ENCODE measurements at places on chromosomes 11 and 22. TPM values are rescaled to one million over a fixed set of nuclear protein-coding genes. Genes with fewer than 3 reads are reported as not detected.

GRCh38 chr11:31657091-31657490 is 147.5 kb downstream of the ELP4 start:
- DNase-seq: peak; percentile 27

GRCh38 chr22:19108807-19109197 is 13.4 kb downstream of the DGCR2 start:
- peak; percentile 19 for DNase-seq

GRCh38 chr22:41106122-41106968 is 14.0 kb downstream of the EP300 start:
- peak; percentile 16 for DNase-seq

- DNase-seq: no peak
These were observed 802 bp downstream of the KBTBD3 start for GRCh38 chr11:106076171-106076918.

DNA sequence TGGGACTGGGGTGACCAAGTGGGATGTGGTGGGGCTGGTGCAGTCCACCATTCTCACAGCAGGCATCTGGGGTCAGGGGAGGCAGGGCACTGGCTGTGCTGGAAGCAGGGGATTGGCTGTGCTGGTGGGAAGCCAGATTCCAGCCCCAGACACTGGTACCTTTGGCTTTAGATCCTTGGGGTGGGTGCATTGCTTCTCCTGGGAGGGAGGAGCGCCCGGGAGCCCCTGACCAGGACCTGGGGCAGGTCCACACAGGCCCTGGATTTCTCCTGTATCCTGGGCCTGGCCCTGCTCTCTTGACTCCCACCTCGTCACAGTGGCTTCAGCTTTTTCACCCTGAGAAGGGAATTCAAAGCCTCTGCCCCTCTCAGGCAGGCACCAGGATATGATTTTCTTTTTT is 38.5 kb downstream of the ST3GAL4 start:
- DNase-seq: no peak

DNA sequence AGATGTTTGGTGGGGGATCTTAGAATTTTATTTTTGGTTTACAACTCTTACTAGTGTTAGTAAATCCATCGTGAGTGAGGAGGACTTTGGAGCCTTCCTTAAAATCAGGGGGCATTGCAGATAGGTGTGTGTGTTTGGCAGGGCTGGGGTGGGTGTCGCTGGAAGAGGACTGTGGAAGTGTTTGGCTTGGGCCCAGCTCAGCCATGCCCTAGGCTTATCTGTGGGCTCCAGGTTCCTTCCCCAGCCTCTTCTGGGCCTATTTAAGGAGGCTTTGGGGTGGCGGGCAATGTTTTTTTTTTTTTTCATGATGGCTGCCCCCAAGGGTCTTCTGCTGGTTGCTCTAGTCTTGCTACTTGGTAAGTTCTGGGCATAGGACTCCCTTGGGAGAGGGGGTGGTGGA is 22.1 kb downstream of the MTFP1 start:
- DNase-seq: no peak

The LTO1 gene
- total RNA-seq: 14.9 TPM

The PES1 gene
- total RNA-seq: 57.9 TPM

The PLET1 gene
- total RNA-seq: not detected
